Endodermal cell (in vitro differentiated cells): ENCODE measurements at places on chromosomes 13 and 19.

GRCh38 chr13:34030782-34031181 is 212.8 kb downstream of the RFC3 start:
- DNase-seq, result no peak

DNA sequence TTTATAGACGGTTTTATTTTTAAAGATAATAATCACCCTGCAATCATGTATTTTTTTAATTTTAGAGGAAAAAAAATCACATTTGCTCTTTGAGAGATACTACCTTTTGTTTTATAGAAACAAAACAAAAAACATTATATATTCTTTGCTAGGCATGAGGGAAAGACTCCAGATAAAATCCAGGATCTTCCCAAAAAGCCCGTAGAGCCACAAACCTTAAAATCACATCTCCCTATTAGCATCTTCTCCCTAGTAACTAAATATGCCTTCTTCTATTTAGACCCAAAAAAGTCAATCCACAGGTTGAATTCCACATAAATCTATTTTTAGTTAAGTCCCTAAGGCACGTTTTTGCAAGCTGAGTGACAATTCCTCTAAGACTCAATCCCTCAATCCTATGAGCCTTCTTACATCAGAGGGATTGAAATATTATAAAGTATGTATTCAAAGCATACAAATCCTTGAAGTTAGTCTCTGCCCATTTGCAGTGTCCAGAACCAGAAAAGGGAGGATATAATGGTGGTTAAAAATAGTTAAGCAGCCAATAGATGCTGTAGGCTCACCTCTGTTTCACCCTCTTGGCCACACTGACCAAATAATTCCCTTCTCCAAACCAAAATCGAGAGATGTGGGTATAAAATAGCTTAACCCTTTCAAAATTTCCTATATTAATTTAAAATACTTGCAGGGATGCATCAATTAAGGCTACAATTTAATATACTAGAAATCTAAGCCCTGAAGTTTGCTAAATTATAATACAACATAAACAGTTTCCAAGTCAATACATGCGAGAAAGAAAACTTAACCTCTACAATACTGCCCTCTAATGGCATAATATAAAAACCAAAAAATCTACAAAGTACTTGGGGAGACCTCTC is 64.0 kb downstream of the SERP2 start:
- DNase-seq, result peak; percentile 20

- peak; percentile 45 for DNase-seq
Observed at GRCh38 chr13:80074143-80074752, 266.7 kb downstream of the SPRY2 start.

GRCh38 chr19:12841094-12841493 is 2.8 kb downstream of the MAST1 start:
- peak; percentile 98 for DNase-seq

- DNase-seq, result no peak
Observed at GRCh38 chr19:33661336-33661735, 39.6 kb downstream of the CHST8 start.
